ENCODE measurements at places on chromosomes 3 and 15.

DNA sequence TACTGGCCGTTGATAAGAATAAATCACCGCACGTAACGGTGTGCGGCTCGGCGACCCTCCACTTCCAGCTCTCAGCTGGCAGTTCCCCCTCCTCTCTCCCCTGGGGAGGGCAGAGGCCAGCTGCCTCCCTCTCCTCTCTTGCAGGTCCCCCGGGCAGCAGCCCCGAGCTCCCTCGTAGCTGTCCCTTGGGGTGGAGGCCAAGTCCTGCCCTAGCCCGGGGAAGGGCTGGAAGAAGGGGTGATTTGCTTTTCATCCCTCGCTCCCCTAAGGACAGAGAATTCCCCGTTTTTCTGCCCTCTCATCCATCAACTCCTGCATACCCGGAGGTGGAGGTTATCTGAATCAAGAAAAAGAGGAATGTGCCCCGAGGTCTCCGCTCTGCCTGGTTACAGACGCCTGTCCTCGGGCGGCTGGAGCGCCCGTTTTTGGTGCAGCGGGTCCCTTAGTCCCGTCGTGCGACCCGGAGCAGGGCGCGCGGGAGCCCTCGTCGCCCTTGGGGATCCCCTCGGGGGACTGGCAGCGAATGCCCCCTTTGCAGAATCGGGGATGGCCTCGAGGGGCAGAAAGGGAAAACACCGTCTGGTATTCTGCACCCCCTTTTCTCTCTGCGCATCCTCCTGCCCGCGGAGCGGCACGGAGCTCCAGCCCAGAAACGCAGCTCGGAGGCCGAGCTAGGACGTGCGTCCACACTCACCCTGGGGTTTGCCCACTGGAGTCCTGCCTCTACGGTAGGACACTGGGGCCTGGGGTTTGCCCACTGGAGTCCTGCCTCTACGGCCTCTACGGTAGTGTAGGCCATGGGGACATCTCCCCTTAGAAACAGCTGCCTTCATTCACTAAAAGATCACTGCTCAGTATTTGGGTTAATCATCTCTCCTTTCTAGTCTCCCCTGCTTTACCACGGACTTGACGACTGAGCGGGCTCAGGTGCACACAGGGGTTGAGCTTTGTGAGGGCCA lies 2.2 kb downstream of the PTPRG start:
- DNase-seq = no peak

DNA sequence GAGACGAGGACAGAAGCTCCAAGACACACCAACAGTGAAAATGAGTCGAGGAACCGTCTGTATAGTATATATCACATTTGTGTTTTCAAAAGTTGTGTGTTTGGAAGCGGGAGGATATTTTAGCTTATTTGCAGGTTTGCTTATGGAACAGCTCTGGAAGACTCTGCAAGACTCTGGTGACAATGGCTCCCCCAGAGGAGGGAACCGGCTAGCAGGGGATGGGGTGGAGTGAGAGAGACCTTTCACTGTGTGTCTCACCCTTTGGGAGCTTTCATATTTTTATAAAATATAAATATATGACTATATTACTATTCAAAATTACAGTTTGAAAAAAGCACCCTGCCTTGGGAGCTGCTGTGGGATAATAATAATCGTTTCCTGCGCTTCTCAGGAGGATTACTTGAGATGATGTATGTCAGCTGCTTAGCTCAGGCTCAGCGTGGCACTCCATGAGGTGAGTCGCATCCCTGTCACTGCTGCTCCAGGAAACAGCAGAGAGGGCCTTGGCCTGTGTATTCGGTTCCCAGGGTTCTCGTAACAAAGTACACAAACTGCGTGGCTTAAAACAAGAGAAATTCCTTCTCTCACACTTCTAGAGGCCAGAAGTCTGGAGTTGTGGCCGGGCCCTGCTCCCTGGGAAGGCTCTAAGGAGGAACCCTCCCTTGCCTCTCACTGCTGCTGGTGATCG lies 183.9 kb downstream of the FAM43A start:
- DNase-seq = no peak

GRCh38 chr3:115350606-115351005 lies 203.5 kb upstream of the ZBTB20 start:
- DNase-seq = no peak

- DNase-seq = no peak
Measured at GRCh38 chr3:120450600-120451271, at the start of gene FSTL1. TSS of gene FSTL1 (minus strand) at chr3:120450992. CDS start at chr3:120450746, 246 bp downstream.

DNA sequence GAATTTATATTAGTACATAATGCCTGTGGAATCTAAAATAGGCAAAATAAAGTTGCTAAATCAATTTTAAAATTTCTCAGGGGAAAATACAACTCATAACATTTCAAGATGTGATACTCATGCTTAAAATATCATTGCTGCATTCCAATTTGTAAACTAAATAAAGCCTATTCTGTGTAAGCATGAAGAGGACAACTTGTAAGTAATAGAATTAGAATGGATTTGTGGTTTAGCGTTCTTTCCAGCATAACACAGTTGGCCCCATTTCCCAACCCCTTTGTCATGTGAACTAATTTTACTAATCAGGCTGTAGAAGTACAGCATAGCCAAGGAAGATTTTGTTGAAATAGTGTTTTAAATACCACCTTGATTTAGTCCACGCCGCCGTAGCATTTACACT lies 437.2 kb downstream of the SI start:
- DNase-seq = no peak

- no peak for DNase-seq
Measured at GRCh38 chr3:169303660-169304059, 359.9 kb downstream of the MECOM start.

DNA sequence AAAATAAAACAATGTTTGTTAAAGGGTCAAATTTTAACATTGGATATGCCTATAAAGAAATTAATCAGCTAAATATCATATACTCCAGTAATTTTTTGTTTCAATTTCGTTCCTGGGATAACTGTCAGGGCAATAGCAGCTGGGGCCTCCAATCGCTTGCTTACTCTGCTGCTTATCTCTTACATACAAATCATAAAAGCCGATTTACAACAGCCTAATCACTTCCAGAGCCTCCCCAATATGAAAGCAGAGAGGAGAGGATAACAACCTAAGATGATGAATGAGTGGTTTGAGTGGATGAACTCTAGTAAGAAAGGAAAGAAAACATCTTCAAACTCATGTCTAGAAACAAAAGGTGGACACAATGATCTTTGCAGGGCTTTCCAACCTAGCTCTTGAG lies 80.7 kb upstream of the PSMD6 start:
- no peak for DNase-seq

DNA sequence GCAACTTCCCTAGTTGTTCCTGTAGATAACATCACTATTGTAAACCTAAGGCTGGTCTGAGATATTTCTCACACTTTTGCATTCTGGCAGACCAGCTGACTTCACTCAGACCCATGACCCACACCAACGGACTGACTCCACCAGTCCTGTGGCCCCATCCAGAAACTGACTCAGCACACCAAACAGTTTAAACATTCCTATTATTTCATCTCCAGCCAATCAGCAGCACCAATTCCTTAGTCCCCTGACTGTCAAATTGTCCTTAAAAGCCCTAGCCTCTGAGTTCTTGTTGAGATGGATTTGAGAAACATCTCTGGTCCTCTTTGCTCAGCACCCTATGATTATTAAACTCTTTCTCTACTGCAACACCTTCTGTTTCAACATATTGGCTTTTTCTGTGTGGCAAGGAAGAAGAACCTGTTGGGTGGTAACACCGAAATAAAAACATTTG lies 12.2 kb upstream of the IDH2 start:
- DNase-seq = no peak

DNA sequence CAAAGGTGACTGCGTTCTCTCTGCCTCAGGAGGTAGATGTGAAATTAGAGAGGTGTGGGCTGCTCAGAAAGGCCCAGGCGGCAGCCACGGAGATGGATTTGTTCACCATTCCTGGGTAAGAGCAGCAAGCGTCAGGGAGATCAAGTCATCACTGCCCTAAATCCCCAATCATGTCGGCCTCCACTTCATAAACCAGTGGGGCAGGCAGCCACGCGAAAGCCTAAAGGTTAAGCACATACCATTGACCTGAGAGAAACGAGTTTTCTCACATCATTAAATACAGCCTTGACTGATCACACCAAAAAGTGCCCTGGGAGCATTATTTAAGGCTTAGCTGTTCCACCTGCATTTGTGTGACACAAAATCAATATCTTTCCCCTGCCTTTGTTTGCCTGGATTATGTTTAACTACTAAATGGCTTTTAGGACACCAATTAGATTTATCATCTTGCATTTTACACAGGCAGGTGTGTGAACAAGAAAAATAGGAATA lies 50.7 kb upstream of the FOXB1 start:
- DNase-seq = no peak

DNA sequence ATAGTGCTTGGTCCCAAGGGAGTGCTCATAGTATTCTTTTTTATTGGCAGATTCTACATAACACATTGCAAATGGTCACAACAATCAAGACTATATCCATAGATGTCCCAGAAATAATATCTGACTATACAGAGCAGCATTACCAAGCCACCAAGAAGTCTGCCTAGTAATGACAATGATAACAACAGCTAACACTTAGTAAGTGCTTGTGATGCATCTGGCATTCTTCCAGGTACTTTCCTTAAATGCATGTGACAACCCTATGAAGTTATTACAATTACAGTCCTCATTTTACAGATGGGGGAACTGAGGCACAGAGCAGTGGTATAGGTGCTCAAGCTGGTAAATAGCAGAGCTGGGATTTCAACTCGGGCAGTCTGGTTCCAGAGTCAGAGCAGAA lies 49.6 kb upstream of the ICE2 start:
- no peak for DNase-seq

- DNase-seq = no peak
Measured at GRCh38 chr3:129534428-129535027, 6.1 kb downstream of the RHO start.
